ENCODE measurements at places on chromosomes 7 and 10.

DNA sequence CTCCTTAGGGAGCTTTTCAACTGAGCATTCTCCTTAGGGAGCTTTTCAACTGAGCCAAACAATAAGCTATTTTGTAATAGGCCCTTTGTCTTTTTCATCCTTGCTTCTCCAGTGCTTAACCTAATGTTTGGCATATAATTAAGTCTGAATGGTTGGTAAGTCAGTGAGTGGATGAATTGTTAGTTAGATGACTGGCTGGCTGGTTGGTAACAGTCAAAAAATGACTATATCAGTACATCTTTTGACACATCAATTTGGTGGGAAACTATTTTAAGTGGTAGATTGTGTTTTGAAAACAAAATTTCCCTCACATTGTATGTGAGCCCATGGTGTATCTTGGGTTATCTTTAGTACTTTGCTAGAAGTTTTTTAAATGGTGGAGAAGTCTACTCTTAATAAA, 16.4 kb downstream of the ING3 start:
- H3K4me3 ChIP-seq: no peak overlapping the region
- no peak overlapping the region for H3K27ac ChIP-seq
- H3K36me3 ChIP-seq: peaks cover 34% of the 10 kb centered on the region
- no peak for DNase-seq
- no peaks in the 10 kb centered on the region for H3K27me3 ChIP-seq

GRCh38 chr7:102260856-102261255, 25.8 kb upstream of the SH2B2 start:
- no peaks in the 10 kb centered on the region for H3K27me3 ChIP-seq
- no peak overlapping the region for H3K4me3 ChIP-seq
- DNase-seq: no peak
- H3K4me1 ChIP-seq: no peaks in the 10 kb centered on the region
- H3K36me3 ChIP-seq: no peaks in the 10 kb centered on the region
- no peak overlapping the region for H3K27ac ChIP-seq

GRCh38 chr10:94777886-94778458, 15.5 kb downstream of the CYP2C19 start:
- H3K36me3 ChIP-seq: no peaks in the 10 kb centered on the region
- no peaks in the 10 kb centered on the region for H3K4me1 ChIP-seq
- no peak overlapping the region for H3K27ac ChIP-seq

- no peak for DNase-seq
- H3K36me3 ChIP-seq: no peaks in the 10 kb centered on the region
- no peak overlapping the region for H3K27ac ChIP-seq
- H3K4me3 ChIP-seq: no peak overlapping the region
- H3K27me3 ChIP-seq: no peaks in the 10 kb centered on the region
Observed at GRCh38 chr7:24734306-24734705, 23.0 kb downstream of the GSDME start.

- H3K27ac ChIP-seq: no peak overlapping the region
- no peak for DNase-seq
- no peak overlapping the region for H3K4me3 ChIP-seq
- no peaks in the 10 kb centered on the region for H3K36me3 ChIP-seq
- no peaks in the 10 kb centered on the region for H3K4me1 ChIP-seq
Observed at GRCh38 chr7:47914717-47915615, 33.3 kb downstream of the PKD1L1 start.
